ENCODE measurements at places on chromosomes 6 and 20.

DNA sequence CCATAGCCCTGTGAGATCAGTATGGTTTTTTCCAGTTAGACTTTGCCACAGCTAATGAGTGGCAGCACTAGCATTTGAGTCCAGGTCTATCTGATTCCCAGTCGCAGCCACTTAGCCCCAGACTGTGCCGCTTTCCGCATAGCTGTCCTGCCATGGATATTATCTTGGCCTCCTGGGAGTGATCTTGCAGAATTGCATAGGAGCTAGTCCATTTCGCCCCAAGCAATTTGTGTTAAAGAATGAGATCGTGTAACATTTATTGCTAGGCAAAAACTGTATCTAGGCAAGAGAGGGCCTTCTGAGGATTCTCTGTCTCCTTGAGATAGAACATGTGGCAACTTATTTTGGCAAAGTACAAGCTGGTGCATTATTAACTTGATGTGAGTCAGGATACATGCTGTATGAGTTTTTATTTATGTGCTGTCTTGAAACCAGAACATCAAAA is 74.2 kb downstream of the EZR start:
- no peak for DNase-seq

DNA sequence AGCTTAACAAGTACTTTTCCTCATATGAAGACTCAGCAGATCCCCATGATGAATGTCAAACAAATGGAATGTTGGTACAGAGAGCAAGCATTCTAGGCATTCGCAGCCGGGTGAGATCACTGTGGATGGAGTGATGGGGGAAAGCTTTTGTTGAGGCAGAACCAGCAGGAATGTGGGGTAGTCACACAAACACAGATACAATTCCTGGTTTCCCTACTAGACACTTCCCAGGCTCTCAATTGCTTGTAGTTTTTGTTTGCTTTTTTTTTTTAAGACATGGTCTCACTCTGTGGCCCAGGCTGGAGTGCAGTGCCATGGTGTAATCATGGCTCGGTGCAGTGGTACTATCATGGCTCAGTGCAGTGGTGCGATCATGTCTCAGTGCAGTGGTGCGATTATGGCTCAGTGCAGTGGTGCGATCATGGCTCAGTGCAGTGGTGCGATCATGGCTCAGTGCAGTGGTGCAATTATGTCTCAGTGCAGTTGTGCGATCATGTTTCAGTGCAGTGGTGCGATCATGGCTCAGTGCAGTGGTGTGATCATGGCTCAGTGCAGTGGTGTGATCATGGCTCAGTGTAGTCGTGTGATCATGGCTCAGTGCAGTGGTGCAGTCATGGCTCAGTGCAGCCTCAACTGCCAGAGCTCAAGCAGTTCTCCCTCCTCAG is 15.4 kb upstream of the IER3 start:
- peak; percentile 96 for DNase-seq

- DNase-seq: peak; percentile 75
Observed at GRCh38 chr6:152124429-152125074, 317.1 kb downstream of the ESR1 start.

DNA sequence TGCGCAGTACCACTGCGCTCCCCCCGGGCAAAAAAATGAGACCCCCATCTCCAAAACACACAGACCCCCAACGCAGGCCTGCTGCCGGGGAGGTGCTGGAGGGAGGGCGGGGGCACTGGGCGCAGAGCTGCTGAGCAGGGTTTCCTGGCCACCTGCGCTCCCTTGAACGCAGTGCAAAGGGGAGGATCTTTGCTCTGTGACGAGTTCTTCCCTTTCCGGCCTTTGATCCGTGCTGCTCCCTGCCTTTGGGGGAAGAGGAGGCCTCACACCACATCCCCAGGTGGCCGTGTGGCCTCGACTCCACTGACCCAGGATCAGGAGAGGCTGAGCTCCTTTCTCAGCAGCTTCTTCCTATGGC is 8.9 kb upstream of the COL20A1 start:
- DNase-seq: no peak

DNA sequence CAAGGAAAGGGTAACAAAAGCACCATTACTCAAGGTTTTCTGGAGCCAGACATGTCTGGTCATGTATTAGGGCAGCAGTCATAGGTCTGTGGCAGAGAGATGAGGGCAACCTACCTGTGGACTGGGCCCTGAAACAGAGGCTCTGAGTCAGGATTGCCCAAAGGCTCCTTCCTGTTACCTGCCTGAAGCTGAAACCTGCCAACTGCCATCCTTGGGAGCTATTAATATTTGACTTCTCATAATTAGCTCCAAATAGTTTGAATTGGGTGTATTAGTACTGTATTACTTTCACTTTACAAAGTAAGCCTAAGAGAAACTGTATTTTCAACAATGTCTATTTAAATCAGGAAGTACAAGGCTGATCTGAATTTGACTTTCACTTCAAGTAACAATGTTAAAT is 72.0 kb upstream of the TBX18 start:
- DNase-seq: no peak
